ENCODE measurements at places on chromosomes 2 and 18.
A peak's percentile ranks its signal among the peaks of the same experiment; 100 is the strongest.

DNA sequence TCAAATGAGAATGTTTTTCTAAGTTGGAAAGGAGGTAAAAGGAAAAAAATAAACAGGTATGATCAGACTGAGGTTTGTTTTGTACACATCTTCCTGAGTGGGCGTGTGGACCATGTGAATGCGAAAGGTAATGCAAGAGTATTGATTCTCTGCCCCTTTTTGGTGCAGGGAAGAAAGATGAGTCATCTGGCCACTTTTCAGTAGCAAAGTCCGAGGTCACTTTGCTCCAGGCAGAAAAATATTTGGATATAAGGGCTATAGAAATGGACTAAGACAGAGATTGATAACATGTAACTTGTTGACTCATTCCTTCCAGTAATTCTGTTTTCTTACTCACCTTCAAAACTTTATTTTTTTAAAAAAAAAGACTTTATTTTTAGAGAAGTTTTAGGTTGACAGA lies 130.5 kb downstream of the DSEL start:
- no peak for DNase-seq

GRCh38 chr2:135130751-135131150 lies 78.7 kb downstream of the RAB3GAP1 start:
- no peak for DNase-seq

DNA sequence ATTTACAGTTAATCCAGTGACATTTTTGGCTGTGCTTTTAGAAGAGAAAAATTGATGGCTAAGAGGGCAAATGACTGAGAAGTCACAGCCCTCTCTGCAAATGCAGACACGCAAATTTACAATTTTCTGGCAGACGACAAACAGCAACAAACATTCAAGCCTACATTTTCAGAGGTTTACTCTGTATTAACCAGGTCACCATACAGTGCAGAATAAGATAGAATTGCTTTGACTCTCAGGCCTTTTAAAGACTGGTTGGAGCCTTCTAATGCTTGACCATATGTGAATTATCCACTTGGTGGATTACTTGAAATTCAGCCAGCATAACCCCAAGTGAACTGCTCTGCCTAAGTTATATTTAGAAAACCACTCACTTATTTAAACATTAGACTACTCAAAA lies 280.9 kb upstream of the STON1 start:
- DNase-seq: peak; percentile 37

GRCh38 chr18:64403784-64404503 lies 255.1 kb upstream of the LINC00305 start:
- no peak for DNase-seq

DNA sequence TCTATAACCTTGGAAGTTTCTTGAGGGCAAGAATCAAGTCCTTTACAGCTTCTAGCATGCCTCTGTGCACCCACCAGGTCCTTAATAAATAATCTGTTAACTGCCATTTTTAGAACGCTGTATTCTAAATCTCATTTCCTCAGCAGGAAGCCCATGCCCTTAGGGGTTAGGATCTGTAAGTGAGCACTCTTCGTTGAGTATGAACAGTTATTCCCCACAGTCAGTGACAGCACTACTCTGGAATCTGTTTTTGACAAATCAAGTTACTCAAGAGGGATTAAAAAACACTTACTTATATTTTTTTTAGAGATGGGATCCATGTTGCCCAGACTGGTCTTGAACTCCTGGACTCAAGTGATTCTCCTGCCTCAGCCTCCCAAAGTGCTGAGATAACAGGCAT lies 14.6 kb downstream of the PAIP2B start:
- no peak for DNase-seq

GRCh38 chr2:223475901-223476300 lies 126.3 kb downstream of the SCG2 start:
- DNase-seq: no peak

DNA sequence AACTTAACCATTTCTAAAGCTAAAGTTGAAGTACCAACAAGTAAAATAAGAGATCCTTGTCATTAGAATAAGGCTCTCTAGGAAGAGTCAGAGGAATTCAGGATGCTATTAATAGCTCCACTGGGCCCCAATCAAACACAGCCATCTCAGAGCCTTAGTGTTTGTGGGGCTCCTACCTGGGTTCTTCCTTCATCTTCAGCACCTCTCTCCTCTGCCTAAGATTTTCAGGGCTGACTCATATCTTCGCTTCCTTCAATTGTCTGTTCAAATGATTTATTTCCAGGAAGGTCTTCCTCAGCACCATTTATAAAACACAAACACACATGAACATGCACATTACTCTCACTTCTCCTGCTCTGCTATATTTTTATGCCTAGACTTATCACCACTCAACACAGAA lies 119.5 kb downstream of the COL6A3 start:
- no peak for DNase-seq
